Stimulated activated CD4-positive, alpha-beta T cell treated with anti-CD3 and anti-CD28 coated beads, Interleukin-2, amount 100 ng/mL, for 24 hours (primary cell): ENCODE measurements at places on chromosomes 2 and 18.

DNA sequence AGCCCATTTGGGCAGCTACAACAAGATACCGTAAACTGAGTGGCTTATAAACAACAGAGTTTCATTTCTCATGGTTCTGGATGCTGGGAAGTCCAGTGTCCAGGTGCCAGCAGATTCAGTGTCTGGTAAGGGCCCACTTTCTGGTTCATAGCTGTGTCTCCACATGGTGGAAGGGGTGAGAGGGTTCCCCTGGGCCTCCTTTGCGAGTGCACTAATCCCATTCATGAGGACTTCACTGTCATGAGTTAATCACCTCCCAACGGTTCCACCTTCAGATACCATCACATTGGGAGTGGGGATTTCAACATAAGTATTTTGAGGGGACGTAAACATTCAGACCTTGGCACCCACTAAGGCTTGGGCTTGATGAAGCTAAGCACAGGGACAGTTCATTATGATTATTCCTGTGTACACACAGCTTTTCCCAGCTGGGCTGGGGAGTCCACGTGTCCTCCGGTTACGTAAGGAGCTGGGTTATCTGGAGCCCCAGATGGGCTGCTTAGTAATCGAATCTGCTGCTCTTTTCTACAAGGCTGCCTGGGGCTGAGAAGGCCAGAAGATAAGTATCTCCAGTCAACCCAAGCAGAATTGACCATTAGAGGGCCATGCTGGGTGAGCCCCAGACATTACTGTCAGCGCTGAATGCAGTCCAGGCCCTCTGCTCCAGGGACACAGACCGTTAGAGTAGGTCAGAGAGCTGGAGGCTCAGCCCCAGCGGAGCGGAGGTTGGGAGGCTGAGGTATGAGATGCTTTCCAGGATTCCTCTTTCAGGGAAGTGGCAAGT lies 42.7 kb downstream of the EPAS1 start:
- no peak for DNase-seq

DNA sequence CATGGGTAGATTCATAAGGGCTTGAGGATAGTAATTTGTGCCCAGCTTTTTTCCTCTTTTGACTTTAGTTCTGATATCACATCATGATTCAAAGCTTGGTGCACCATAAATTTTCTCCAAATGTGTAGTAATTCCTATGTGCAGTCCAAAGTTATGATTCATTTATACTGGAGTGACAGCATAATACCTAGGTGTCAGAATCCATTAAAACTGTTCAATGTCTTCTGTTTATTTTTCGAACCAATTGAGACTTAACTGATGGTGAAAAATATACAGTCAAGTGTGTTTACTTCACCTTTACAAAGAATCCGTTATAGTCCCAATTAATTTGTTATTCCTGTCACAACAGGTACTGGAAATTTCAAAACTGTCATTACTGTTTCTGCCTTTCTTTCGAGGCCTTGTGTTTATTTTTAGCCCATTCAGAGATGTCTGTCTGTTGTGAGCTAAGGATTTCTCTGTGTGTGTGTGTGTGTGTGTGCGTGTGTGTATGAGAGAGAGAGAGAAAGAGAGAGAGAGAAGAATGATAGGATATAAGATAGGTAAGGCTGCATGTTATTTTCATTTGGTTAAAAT lies 389.7 kb upstream of the ATP5MC3 start:
- DNase-seq, result no peak

GRCh38 chr18:79949697-79950487 lies 1.6 kb downstream of the SLC66A2 start:
- DNase-seq, result no peak

GRCh38 chr2:194464964-194465638 lies 1191.9 kb upstream of the SLC39A10 start:
- DNase-seq, result no peak

GRCh38 chr2:8169443-8169842 lies 512.4 kb upstream of the ID2 start:
- DNase-seq, result no peak

GRCh38 chr2:70942396-70943204 lies 6.9 kb downstream of the ATP6V1B1 start:
- DNase-seq, result no peak

GRCh38 chr2:36455011-36455410 lies 99.4 kb downstream of the CRIM1 start:
- DNase-seq, result no peak

GRCh38 chr2:236943841-236944513 lies 141.7 kb upstream of the COPS8 start:
- DNase-seq, result no peak

- no peak for DNase-seq
These were observed 232.2 kb upstream of the ETAA1 start for GRCh38 chr2:67164771-67165522.

DNA sequence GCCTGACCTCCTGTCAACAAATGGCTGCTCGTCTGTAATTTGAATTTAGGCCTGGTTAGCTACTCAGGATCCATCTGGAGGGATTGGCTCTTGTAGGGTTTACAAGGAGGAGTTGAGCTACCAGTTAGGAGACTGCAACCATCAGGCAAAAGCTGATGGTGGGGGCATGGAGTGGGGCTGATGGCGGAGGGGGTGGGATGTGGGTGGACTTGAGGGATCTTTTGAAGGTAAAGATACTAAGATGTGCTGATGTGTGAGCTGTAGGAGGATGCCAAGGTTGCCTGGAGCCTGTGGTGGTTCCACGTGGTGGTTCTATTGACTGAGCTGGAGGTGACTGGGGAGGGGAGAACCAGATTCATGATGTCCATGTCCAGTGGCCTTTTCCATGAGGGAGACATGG lies 240.7 kb downstream of the LPIN1 start:
- no peak for DNase-seq

DNA sequence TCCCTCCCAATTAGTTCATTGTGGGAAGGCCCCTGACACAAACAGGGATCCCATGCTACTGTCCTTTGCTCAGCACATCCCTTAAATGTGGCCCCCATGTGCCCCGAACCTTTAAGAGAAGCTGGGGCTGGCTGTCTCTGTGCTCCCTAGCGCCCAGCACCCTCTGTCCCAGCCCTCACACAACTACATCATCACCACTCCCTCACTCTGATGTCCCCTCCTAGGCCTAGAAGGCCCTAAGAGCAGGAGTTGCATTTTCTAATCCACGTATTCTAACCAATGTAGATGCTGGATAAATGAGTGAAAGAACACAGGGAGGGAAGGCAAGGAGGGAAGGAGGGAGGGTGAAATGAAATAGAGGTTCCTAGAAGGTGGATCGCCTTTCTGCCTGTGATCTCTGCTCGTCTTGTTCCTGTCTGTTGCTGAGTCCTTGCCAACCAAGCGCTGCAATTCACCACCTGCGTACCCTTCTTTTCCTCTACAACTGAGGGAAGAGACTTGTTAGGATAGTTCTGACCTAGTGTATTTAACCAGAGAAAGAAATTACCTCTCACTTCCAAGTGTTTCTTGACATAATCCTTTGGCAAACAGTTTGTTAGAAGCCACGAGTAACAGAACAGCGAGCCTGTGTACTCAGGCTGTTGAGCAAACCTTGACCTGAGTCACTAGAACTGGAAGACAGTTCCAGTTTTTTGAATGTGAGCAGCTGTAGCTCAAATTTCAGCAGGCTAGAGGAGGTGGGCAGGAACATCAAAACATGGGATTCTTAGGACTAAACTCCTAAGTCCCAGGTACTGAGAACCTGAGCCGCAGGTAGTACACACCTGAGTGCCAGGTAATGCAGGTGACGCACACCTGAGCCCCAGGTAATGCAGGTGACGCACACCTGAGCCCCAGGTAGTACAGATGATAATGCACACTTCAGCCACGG lies 181.5 kb upstream of the ID2 start:
- no peak for DNase-seq

- DNase-seq, result no peak
These were observed 135.7 kb upstream of the CTDP1 start for GRCh38 chr18:79543861-79544385.

DNA sequence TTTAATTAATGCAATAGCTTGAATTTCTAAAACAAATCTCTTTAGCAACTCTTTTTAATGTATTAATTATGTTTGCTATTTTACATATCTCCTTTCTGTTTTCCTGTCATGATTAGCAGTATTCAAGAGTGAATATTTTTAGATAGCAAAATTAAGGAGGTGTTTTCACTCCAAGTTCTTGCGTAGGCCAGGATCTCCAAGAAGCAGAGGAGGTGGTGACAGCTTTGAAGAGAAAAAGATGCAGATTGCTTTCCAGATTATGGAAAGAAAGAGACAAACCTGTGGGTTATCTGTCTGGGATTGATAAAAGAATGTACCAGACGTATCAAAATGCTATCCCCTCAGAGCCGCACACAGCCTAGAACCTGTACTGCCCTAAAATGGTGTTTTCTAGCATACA lies 163.5 kb upstream of the FAM98A start:
- no peak for DNase-seq

DNA sequence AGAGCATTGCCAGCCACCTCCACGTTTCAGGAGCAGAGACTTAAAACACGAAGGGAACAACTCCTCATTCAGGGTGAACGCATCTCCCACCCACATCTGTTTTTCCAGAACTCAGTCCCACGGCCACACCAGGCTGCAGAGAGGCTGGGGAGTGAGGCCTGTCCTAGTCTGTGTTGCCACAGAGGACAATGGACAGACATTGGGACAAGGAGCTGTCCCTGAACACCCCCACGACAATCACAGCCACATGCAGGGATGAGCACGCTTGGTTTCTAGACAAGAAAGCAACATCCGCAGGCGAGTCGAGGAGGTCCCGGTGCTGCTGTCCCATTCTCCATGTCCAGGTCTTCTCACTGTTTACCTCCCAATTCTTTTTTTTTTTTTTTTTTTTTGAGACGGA lies 167.4 kb downstream of the EIPR1 start:
- DNase-seq, result no peak

DNA sequence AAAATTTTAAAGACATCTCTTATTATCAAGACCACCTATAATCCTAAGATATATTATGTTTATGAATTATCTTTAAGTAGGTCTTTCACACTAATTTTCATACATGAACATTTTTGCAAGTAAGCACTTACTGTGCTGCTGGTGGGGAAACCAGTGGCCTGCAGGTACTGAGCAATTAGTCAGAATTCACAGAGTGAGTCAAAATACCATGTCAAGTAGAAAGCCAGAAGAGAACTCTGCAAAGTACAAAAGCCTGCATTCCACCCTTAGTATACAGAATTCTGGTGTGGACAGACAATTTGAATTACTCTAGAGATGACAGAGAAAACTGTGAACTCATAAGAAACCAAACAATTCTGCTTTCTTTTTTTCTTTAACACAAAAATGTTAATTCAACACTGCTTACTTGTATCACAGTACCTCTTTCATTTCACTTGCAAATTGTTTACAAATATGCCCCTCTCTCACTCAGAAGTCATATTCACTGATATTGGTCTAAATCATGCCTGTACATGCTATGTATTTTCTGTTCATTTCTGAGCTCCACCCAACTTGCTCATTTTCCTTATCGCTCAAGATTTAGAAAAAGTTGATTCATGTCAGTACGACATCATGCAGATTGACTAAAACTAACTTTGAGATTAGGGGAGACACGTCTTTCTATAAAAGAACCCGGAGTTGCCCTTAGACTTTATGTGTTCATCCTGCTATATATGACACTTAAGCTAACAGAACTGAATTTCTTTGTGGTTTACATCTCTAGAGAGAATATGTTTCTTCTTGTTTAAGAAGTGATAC lies 182.9 kb downstream of the IKZF2 start:
- DNase-seq, result no peak

DNA sequence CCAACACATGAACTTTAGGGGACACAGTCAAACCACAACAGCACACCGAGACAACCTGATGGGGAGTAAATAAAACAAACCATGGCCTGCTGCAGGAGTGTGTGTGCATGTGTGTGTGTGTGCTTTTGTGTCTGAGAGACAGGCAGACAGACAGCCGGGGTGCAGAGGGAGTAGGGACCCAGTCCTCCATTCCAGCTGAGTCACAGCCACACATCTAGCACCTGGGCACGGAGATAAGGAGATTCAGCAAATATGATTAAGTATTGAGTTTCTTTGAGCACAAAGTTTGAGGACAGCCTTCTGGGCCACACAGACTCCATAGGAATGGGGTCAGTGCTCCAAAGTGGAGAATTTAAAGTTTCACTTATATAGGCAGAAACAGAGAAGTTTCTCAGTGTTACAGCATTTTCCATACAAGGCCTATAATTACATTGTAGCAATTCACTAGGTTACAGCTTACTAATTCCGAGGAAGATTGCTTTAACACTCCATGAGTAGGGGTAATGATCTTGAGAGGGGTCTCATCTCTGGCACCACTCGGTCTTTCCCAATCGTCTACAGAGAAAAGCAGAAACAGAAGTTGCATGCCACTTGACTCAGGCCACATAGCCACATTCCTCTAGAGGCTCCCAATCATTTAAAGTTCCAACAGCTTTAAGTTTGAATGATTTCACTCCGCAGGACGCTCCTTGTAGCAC lies 30.8 kb upstream of the PRLH start:
- no peak for DNase-seq

DNA sequence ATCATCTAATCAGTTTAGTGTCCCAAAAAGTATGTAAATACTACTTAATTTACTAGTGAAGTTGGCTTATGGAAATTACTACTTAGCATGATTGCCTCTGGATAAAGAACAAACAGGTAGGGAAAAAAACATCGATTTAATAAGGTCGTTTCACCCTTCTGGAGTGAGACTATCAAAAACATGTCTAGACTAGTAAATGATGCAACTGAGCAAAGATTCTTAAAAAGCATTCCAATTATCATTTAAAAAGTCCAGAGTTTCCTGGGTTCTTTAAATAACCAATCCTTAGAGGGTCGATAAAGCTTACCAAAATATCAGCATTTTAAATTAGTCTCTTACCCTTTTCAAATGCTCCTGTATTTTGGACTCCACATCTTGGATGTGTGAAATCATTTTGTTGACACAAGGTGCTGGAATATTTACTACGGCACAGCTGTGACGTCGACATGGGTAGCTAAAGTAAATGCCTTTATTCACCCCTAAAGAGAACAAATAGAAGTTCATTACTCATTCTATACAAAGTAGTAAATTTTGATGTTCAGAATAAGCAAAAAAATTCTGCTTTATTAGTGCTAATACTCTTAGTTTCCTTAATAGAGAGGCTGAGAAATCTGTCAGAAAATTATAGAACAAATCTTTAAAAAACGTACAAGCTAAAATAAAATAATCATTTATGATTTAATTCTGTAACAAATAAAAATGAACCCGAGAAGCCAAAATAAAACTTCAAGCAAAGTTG lies 70.6 kb downstream of the CCDC178 start:
- no peak for DNase-seq

DNA sequence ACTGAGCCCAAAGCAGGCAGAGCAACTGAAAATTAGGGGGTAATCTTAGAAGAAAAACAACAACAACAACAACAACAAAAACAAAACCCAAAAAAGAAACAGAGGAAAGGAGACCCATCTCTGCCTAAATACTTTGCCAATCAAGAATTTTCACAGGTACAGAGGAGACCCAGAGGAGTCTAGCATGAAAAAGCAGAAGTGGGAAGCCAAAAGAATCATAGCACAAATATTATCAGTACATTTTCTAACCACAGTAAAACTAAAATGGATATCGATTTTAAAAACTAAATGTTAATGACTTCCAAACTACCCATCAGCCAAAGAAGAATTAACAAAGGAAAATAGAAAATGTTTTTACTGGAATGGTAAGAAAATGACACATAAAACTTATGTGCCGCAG lies 148.1 kb downstream of the BAZ2B start:
- no peak for DNase-seq

- no peak for DNase-seq
These were observed 38.9 kb upstream of the ATP6V1B1 start for GRCh38 chr2:70896765-70897202.
